ENCODE measurements at places on chromosomes 1 and 21.

- H3K36me3 ChIP-seq: peaks cover 62% of the 10 kb centered on the region
- no peak for DNase-seq
- no peak overlapping the region for H3K27ac ChIP-seq
- H3K4me1 ChIP-seq: peaks cover 10% of the 10 kb centered on the region
- H3K4me3 ChIP-seq: no peak overlapping the region
Measured at GRCh38 chr1:68149907-68150306, 82.4 kb downstream of the WLS start.

GRCh38 chr1:9161342-9161741, 32.4 kb upstream of the GPR157 start:
- DNase-seq: no peak
- H3K4me1 ChIP-seq: peaks cover 22% of the 10 kb centered on the region
- H3K36me3 ChIP-seq: no peaks in the 10 kb centered on the region
- H3K27ac ChIP-seq: no peak overlapping the region

DNA sequence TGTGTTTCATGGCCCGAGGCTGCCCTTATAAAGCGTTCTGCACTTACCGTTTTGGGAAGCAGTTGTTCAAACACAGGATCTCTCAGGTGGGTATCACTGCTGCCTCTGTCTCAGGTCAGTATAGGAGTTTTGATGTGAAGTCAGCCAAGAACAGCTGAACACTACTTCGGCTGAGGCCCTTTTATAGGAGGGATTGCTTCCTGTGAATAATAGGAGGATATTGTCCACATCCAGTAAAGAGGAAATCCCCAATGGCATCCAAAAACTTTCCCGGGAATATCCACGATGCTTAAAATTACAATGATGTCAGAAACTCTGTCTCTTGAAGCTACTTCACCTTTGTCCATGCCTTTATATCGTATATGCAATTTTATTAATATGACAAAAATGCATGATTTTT, at the start of gene SELE:
Gene SELE, minus strand, starts transcription at position 156 of the 400 bp plus-strand sequence. CDS start 467 bp downstream, outside the sequence.
- H3K27me3 ChIP-seq: peaks cover 4% of the 10 kb centered on the region
- no peak for DNase-seq
- H3K4me3 ChIP-seq: no peak within 1 kb of the TSS
- H3K36me3 ChIP-seq: no peaks in the 10 kb centered on the region
- no peaks in the 10 kb centered on the region for H3K4me1 ChIP-seq

GRCh38 chr1:169679692-169680091, 31.7 kb downstream of the SELL start:
- H3K36me3 ChIP-seq: no peaks in the 10 kb centered on the region
- H3K4me1 ChIP-seq: no peaks in the 10 kb centered on the region
- no peaks in the 10 kb centered on the region for H3K27me3 ChIP-seq
- no peak overlapping the region for H3K4me3 ChIP-seq
- DNase-seq: no peak

- H3K4me1 ChIP-seq: no peaks in the 10 kb centered on the region
- H3K27ac ChIP-seq: no peak overlapping the region
- no peaks in the 10 kb centered on the region for H3K27me3 ChIP-seq
- no peak for DNase-seq
- H3K4me3 ChIP-seq: no peak overlapping the region
Measured at GRCh38 chr1:26083208-26083607, 15.8 kb upstream of the TRIM63 start.

- H3K36me3 ChIP-seq: no peaks in the 10 kb centered on the region
- no peaks in the 10 kb centered on the region for H3K27me3 ChIP-seq
- no peak for DNase-seq
Measured at GRCh38 chr1:87790756-87791155, 462.1 kb downstream of the LMO4 start.

GRCh38 chr1:65238010-65238409, 71.3 kb upstream of the DNAJC6 start:
- no peaks in the 10 kb centered on the region for H3K36me3 ChIP-seq
- no peaks in the 10 kb centered on the region for H3K27me3 ChIP-seq
- DNase-seq: no peak
- H3K27ac ChIP-seq: no peak overlapping the region

DNA sequence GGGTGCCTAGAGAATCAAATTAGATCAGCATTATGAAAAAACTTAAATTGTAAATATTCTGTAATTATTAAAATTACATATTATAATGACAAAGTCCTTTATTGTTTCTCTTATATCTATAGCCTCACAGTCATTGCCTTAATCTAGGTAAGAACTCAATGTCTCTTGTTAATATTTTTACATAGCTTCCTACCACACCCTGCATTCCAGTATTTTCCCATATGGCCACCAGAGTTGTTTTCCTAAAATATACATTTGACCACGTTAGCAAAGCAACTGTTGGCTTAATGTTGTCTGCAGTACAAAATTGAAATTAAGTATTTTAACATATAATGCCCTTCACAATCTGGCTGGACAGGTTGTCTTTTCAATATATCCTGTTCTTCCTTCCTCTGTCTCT, 230.3 kb downstream of the DNAH14 start:
- H3K36me3 ChIP-seq: no peaks in the 10 kb centered on the region
- no peak overlapping the region for H3K27ac ChIP-seq
- no peak overlapping the region for H3K4me3 ChIP-seq
- no peaks in the 10 kb centered on the region for H3K4me1 ChIP-seq
- DNase-seq: no peak

GRCh38 chr1:89659322-89660081, 26.6 kb downstream of the LRRC8C start:
- H3K4me1 ChIP-seq: no peaks in the 10 kb centered on the region
- H3K36me3 ChIP-seq: 0 out of 2 replicates have a peak, but pooled peaks cover under 1% of the 10 kb centered on the region
- no peak overlapping the region for H3K4me3 ChIP-seq
- H3K27ac ChIP-seq: no peak overlapping the region

GRCh38 chr21:27114111-27114510, 147.2 kb upstream of the ADAMTS5 start:
- H3K27me3 ChIP-seq: no peaks in the 10 kb centered on the region
- no peak overlapping the region for H3K27ac ChIP-seq
- H3K4me3 ChIP-seq: no peak overlapping the region

All from RWPE2 (cell line).